ENCODE measurements at places on chromosomes 1 and 21.

GRCh38 chr1:224106568-224107281, 7.2 kb upstream of the FBXO28 start:
- H3K36me3 ChIP-seq: no peaks in the 10 kb centered on the region
- DNase-seq: no peak
- H3K4me1 ChIP-seq: no peaks in the 10 kb centered on the region
- no peak overlapping the region for H3K27ac ChIP-seq
- H3K27me3 ChIP-seq: no peaks in the 10 kb centered on the region
- H3K4me3 ChIP-seq: no peak overlapping the region

DNA sequence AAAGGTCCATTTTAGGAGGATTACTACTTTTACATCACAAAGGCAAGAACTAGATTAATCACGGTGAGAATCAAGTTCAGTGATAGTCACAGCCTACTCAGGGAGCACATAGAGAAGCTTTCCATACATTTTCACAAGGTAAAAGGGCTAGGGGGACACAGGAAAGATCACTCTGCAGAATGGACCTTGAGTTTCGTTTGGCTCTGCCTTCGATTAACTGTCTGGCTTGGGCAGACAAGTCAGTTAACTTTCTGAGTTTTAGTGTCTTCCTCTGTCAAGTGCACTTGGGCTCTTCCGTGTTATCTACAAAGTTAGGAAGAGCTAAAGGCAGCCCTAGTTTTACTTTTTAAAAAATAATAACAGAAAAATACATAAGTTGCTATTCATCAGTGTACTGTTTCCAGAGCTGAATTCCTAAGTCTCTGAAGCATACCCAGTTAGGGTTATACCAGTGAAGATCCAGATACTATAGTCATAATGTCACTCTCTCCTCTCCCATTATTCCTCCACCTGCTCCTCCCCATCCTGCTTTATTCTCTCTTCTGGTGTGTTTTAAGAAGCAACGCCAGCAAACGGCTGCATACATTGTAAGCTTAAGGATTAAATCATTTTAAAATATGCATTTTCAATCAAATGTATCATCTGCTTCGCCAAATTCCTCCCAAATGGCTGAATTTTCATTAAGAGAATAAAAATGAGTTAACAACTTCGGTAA, 1.7 kb downstream of the CEP170 start:
- peaks cover 2% of the 10 kb centered on the region for H3K4me1 ChIP-seq
- H3K27me3 ChIP-seq: no peaks in the 10 kb centered on the region
- H3K27ac ChIP-seq: no peak overlapping the region
- no peaks in the 10 kb centered on the region for H3K36me3 ChIP-seq

DNA sequence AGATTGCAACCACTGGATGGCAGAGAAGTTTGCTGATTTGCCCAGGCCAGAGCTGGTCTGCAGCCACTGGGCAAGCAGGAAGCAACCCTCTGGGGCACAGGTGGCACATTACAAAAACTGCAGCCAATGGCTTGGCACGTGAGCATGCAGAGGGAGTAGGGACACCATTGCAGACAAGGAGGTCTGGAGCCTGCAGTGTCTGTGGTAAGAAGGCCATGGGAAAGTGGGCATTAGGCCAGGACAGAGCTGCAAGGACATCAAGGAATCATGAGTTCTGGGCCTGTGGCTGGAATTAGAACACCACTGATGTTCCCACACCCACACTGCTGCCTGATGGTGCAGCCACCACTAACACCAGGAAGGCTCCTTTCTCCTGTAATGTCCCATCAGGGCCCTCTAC, 113.0 kb downstream of the TSEN15 start:
- H3K27ac ChIP-seq: no peak overlapping the region
- H3K27me3 ChIP-seq: no peaks in the 10 kb centered on the region
- no peak for DNase-seq
- H3K4me3 ChIP-seq: no peak overlapping the region
- H3K4me1 ChIP-seq: no peaks in the 10 kb centered on the region
- no peaks in the 10 kb centered on the region for H3K36me3 ChIP-seq

DNA sequence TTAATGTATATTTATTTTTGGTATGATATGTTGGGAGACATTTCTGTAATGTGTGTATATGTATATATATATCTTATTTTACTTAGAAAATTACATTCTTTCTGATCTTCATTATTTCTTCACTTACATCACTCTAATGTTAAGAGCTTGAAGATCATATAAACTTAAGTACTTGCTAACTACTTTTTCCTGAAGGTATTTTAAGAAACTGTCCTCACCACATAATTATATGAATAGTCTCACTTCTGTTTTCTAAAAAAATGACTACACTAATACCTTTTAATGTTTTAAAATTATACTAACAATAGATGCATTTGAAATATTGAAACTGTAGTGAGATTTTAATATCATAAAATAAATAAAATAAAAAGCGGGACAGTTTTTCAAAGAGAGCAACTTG, 377.1 kb downstream of the LRRIQ3 start:
- H3K4me1 ChIP-seq: no peaks in the 10 kb centered on the region
- no peaks in the 10 kb centered on the region for H3K36me3 ChIP-seq
- no peak for DNase-seq
- no peak overlapping the region for H3K4me3 ChIP-seq
- H3K27ac ChIP-seq: no peak overlapping the region

GRCh38 chr21:31760931-31761330, 29.0 kb upstream of the SCAF4 start:
- H3K27me3 ChIP-seq: no peaks in the 10 kb centered on the region
- H3K27ac ChIP-seq: no peak overlapping the region
- no peaks in the 10 kb centered on the region for H3K36me3 ChIP-seq
- DNase-seq: no peak

Data from iPS DF 6.9 (cell line).